CD4-positive, alpha-beta T cell treated with Interleukin-10 for 1 hour (primary cell): ENCODE measurements at places on chromosomes 2 and 18.

DNA sequence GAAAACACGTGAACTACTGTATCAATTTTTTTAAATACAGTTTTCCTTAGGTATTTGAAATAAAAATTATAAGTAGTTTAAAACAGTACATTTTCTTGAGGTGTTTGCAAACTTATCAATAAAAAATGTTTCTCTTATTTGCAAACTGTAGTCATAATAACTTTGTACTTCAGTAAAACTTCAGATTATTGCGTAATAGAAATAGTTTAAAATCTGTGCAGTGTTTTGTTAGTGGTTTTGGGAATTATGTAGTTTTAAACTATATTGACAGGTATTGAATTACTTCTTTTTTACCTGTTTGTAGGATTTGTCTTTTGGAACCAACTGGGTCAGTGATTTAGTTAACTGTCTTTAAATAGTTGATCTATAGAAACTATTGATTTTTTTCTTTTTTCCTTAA, 7.3 kb downstream of the NAPG start:
- DNase-seq = no peak

DNA sequence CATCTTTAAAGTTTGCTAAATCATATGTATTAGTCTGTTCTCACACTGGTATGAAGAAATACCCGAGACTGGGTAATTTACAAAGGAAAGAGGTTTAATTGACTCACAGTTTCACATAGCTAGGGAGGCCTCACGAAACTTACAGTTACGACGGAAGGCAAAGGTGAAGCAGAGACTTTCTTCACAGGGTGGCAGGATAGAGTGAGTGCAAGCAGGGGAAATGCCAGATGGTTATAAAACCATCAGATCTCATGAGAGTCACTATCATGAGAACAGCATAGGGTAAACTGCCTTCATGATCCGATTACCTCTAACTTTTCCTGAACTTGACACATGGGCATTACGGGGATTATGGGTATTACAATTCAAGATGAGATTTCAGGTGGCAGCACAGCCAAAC, 1075.2 kb upstream of the NRXN1 start:
- DNase-seq = no peak

- no peak for DNase-seq
These were observed 81.4 kb downstream of the KCNS3 start for GRCh38 chr2:17959833-17960232.

- DNase-seq = no peak
These were observed 263.9 kb downstream of the GLI2 start for GRCh38 chr2:120999377-121000097.

DNA sequence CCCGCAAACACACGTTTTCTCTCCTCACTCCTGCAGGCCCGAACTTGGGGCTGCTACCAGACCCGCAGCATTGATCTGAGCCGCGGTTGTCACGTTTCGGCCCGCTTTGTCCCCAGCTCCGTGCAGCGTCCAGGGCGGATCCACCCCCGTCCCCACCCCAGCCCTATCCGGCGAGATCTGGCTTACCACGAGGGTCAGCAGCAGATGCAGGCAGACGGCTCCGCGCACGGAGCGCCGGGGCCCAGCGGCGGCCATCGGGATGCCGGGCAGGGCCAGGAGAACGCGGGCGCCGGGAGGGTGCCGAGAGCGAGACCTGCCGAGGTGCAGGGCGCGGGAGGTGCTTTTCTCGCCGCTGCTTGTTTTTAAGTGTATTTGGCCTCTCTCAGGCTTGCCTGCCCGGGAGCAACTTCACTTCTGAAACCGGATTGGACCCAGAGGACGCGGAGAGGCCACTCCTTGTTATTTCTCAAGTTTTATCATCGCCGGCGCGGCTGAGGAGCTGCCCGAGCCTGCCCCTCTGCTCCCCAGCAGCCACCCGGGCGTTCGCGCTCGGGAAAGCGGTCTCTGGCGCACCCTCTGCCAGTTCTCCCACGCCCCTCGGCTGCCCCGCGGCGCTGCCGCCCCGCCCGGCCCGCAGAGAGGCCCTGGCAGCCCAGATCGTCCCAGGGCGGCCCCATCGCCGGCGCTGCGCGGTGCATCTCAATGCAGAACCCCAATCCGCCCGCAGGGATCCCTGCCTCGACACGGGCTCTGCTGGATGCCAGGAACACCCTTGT, at the start of gene DSC3:
TSS of gene DSC3 (minus strand) at position 337 of the 776 bp plus-strand sequence. CDS start at position 255, 82 bp downstream.
- DNase-seq = no peak

DNA sequence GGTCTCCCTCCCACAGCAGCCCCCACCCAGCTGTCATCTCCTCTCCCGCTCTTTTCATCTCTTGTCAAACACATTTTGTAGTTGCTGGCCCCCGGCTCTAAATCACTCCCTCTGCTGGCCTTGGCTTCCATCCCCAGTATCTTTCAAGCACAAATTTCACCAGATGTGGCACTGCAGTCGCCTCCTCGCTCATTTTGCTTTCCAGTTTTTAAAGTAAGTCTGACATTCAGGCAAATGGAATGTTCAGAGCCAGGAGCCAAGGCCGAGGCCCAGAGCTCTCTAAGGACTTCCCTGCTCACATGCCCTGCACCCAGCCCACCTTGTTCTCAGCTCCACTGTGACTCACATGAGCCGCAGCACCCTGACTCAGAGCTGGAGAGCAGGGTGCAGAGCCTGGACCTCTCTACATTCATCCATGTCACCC, 158.4 kb downstream of the GALNT14 start:
- no peak for DNase-seq

GRCh38 chr2:37766106-37766505, 94.7 kb upstream of the CDC42EP3 start:
- no peak for DNase-seq

- no peak for DNase-seq
These were observed 1.9 kb upstream of the SPOPL start for GRCh38 chr2:138499684-138500083.

DNA sequence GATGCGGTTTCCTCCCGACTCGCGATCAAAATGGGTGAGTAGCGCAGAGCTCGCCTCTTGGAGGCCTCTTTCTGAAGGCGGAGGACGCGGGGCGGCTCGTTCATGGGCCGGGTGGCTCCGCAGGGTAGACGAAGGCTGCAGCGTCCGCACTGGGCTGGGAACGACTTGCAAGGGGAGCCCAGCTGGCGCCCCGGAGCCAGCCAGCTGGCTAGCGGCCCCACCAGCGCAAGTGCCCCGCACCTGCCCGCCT, 328 bp upstream of the PASK start:
- DNase-seq = no peak

DNA sequence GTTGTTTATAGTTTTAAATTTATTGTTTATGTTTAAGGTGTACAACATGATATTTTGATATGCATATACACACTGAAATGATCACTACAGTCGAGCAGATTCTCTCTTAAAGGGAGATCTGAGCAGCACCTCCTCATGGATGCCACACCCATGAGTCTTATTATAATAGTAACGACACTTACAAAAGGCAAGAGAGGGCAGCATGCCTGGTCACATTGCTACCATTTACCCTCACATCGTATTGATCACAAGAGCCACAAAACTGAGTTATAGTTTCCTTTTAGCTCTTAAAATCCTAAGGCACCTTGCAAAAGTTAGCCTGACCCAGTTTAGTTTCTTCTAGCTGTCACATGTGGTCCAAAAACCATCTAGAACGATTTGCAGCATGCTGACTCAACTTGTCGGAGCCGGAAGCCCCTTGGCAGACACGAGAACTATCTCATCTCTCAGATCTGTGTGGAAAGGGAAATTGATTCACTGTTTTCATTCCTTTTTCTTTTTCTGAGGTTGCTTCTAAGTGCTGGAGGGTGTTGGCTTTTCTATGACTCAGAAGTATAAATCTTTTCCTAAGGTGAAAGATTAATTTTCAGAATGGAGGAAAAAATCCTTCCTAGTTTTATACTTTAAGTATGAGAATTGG, 85.3 kb downstream of the CDC42EP3 start:
- peak; percentile 82 for DNase-seq

DNA sequence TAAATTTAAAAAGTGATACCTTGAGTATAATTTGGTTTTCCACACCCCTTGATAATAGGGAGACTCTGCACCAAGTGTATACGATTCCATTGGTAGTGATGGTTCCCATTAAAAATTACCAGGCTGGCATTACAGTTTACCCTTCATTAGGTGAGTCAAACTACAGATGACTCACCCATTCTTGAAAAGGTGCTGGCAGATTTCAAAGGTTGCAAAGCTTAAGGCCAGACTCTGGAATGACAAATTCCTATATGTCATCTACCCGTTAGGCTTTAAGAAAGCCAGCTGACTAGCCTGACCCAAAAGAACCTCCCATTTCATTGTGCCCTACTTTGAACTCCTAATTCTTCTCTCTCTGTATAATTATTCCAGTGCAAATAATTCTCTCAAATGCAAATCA, 124.4 kb downstream of the LRRTM4 start:
- DNase-seq = no peak

GRCh38 chr18:10726198-10727068, 200.6 kb downstream of the NAPG start:
- no peak for DNase-seq

DNA sequence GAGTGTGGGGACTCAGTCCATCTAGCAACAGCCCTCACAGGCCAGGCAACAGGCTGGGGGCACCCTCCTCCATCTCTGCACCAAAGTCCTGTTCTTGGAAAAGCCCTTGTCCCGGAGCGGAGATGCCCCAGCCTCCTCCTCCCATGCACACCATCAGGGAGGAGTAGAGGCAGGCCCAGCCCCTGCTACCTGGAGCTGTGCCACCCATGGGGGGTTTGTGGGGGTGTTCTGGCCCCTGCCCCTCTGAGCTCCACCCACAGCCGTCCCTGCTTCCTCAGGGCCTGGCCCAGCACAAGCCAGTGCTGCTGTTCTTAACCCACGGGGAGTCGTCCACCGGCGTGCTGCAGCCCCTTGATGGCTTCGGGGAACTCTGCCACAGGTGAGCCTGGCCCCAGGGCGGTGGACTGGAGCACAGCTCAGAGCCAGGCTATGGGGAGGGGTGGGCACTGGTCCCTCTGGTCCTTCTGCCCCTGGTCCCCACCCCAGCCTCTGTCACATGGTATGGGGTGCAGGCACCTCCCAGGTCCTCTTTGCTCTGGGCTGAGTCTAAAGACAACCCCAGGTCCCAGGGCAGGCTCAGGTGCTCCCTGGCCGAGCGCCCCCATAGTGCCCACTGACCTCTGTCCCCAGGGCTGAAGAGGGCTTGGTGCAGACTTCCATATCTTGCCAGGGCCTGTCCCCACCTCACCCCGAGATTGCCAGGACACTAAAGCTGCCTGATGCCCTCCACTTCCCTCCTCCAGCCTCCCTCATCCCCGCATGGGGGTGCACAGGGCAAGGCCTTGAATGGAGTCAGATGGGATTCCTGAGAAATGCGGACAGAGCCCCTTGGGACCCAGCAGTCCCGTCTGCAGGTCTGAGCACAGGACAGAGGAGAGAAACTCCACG, 2.7 kb downstream of the AGXT start:
- no peak for DNase-seq

GRCh38 chr18:27313678-27314077, 128.6 kb upstream of the CHST9 start:
- no peak for DNase-seq

GRCh38 chr18:76764291-76764901, 58.0 kb upstream of the ZNF236 start:
- DNase-seq = no peak

GRCh38 chr18:35163014-35163539, 77.8 kb upstream of the ZNF397 start:
- DNase-seq = no peak

DNA sequence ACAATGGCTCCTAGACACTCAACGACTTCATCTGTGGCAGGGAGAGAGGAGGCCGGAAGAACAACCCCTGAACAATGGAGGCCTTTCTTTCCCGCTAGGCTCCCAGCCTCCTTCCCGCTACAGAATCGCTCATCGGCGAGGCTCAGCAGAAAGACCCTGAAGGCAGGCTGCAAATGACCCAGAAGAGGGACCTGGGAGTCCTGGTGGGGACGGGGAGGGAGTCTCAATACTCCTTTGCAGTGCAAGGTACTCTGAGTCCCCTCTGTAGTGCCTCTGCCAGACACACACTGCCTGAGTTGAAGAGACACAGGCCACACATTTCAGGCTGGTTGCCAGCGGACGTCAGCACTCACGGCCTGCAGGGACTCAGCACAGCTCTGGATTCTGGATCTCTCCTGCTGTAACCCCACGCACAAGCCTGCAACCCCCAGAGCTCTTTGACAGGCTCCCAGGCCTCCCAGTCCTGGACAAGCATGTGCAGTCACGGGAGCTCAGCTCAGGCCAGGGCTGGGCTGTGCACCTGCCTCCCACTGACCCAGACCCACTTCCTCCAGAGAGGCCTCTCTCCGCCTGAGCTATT, 6.1 kb downstream of the GPR17 start:
- DNase-seq = no peak

GRCh38 chr2:212381428-212382102, 157.0 kb downstream of the ERBB4 start:
- no peak for DNase-seq

DNA sequence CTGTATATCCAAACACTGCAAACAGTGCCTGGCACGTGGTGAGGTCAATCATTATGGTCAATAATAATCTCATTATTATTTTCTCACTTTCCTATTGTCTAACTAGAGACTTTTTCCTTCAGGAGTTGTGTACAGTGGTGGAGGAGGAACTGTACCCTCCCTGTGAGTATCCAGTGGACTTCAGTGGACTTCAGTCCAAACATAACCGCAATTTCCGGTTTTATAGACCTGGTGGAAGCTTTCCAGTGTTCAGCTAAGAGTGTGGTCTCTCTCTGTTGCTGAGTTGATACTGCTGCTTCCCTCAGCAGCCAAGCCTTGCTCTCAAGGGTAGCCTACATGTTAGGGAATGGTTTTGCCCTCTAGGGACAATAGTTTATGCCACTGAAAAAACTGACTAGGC, 447.1 kb downstream of the TMEM182 start:
- no peak for DNase-seq

DNA sequence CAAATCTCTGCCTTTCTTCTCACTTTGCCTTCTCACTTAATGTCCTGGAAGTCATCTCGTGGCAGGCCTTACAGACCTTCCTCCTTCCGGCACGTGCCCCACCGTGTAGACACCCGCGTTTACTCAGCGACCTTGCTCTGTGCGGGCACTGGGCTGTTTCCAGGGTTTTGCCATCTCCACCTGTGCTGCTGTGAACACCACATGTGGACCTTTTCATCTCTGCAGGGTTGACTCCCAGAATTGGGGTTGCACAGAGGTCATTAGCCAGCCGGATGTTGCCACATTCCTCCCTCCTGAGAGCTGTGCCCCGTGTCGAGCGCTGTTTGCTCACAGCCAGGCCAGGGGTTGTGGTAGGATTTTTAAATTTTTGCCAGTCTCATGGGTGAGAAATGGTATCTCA, 25.4 kb downstream of the KCNG2 start:
- no peak for DNase-seq

- DNase-seq = no peak
These were observed 466.0 kb downstream of the NYAP2 start for GRCh38 chr2:225865468-225865867.

DNA sequence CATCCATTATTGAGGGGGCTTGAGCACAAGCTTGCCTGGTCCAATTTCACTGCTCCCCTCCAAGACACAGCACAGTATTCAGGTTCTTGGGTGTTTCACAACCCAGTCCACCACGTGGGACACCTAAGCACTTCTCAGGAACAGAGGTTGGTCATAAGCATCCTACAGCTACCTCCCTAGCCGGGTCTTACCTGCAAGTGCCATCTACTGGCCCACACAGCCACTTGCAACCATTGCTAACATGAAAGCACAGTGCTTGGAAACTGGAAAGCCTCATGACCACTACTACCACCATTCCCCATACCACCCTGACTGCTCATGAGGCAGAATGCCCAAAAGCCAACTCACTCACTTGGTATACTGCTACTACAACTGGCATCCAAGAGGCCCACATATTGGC, 105.7 kb upstream of the RPRM start:
- DNase-seq = no peak

- no peak for DNase-seq
These were observed 73.6 kb downstream of the CCDC141 start for GRCh38 chr2:178976351-178976750.
